ENCODE measurements at places on chromosomes 1 and 21.

DNA sequence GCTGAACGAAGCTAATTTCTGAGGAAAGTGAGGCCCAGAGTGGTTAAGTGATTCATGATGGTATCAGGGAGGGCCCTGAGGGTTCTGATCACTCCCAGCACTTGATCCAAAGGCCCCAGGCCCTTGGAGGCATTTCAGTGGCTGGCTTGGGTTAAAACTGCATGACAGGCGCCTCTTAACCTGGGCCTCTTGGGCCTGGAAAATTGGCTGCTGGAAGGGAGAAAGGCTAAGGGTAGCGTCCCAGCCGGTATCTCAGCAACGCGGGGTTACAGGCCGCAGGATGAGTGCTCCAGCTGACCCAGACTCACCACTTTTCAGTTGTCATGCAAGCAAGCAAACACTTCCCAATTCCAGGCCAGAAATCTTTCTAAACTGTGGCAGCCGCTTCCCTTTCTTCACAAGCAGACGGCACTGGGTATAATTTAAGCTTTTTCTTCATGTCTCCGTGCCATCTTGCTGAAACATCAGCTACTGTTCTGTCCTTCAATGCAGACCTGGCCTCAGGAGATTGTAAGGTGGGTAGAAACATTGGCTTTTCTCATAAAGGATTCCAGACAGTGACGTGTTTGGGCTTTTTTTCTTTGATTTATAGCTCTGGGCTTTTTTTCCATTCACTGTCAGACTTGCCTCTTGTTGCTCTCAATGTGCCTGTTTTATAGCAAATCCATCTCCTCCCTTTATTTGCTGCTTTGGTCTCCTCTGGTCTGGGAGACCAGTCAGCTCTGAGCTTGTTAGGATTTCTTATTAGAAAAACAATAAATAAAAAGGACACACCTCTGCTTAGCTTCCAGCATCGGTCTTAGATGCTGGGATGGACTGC, 229.1 kb downstream of the KCNJ6 start:
- no peak for DNase-seq

GRCh38 chr1:19315378-19316198, 3.5 kb downstream of the SLC66A1 start:
- DNase-seq: no peak

DNA sequence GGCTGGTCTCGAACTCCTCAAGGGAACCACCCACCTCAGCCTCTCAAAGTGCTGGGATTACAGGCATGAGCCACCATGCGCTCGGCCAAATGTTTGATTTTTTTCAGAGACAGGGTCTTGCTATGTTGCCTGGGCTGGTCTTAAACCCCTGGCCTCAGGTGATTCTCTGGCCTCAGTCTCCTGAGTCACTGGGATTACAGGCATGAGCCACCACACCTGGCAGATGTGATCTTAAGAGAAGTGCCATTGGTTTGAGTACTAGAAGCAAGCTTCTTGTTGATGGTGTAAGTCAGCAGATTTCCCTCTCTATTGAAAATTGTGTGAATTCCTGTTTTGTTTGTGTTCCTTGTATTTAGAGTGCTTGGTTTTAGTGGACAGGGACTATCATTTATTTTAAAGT, 5.2 kb downstream of the CAP1 start:
- DNase-seq: no peak

GRCh38 chr1:147509786-147510395, 31.4 kb upstream of the BCL9 start:
- DNase-seq: no peak

- no peak for DNase-seq
Measured at GRCh38 chr1:3732434-3733093, 19.7 kb upstream of the CCDC27 start.

DNA sequence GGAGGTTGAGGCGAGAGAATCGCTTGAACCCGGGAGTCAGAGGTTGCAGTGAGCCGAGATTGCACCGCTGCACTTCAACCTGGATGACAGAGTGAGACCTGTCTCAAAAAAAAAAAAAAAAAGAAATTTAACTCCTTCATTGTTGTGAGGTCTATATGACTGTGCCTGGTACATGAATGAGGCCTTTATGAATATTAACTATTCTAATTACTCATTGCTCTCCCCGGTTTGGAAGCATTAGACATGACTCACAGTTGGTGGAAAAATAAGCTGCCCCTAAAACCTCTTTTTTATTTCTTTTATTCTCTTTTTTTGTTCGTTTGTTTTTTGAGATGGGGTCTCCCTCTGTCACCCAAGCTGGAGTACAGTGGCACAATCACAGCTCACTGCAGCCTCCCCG, 3.3 kb downstream of the NPPB start:
- no peak for DNase-seq

GRCh38 chr1:42825036-42825851, 8.0 kb upstream of the SVBP start:
- no peak for DNase-seq

- DNase-seq: no peak
Measured at GRCh38 chr1:227732586-227733308, 2.4 kb downstream of the JMJD4 start.

DNA sequence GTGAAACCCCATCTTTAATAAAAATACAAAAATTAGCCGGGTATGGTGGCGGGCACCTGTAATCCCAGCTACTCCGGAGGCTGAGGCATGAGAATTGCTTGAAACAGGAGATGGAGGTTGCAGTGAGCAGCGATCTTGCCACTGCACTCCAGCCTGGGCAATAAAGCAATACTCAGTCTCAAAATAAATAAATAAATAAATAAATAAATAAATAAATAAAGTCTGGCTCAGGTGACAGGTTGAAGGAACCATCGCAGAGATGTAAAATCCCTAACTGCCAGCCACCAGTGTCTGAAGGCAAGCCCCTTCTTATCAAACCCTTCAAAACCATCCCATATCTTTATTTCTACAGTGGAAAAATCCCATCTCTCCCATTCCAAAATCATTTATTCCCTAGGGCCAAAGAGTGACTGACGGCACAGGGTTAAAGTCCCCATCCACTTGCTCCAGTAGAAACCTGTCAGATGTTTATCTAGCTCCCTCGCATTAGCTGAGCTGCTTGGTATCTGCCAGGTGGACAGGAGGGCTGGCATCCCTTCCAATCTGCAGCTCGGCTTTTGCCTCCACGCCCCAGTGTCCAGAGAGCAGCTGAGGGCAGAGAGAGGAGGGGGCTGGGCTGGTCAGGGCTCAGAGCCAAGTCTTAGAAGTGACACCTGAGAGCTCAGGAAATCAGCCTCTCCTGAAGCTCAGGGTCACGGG, 5.0 kb downstream of the CSRP1 start:
- DNase-seq: no peak

DNA sequence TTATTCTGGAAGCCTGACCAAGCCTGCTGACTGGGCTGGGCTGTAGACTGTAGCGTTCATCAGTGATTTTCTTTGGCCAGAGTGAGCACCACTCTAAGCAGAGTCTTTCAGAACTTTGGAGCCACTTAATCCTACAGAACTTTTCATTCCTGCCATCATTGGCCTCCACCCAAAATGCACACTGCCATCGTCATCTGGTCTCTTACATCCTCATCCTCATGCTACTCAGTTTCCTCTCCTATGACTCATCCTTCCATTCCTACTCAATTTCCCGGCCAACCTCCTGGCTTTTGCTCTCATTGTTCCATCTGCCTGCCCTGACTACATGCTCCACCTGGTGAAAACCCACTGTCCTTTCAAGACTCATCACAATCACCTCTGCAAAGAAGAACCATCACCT, 233.8 kb upstream of the USP25 start:
- no peak for DNase-seq

GRCh38 chr1:184186167-184186566, 134.6 kb downstream of the TSEN15 start:
- DNase-seq: no peak

GRCh38 chr1:201084295-201084694, 27.9 kb downstream of the CACNA1S start:
- DNase-seq: no peak

DNA sequence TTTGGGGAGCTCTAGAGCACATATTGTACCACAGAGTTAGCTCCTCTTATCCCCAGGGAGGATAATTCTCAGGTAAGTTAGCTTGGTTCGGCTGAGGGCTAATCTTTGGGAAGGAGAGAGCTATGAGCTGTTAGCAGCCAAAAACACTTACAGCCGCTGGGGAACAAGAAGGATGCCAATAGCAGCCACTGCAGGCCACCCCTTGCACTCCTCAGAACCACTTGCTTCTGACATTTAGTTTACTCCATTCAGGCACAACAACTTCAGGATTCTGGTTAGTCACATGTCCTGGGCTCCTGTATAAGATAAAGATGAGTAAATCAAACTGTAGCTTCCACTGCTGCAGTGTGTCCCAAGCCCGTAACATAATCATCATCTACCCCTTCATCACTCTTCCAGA, 212.6 kb upstream of the ADGRL2 start:
- DNase-seq: no peak

DNA sequence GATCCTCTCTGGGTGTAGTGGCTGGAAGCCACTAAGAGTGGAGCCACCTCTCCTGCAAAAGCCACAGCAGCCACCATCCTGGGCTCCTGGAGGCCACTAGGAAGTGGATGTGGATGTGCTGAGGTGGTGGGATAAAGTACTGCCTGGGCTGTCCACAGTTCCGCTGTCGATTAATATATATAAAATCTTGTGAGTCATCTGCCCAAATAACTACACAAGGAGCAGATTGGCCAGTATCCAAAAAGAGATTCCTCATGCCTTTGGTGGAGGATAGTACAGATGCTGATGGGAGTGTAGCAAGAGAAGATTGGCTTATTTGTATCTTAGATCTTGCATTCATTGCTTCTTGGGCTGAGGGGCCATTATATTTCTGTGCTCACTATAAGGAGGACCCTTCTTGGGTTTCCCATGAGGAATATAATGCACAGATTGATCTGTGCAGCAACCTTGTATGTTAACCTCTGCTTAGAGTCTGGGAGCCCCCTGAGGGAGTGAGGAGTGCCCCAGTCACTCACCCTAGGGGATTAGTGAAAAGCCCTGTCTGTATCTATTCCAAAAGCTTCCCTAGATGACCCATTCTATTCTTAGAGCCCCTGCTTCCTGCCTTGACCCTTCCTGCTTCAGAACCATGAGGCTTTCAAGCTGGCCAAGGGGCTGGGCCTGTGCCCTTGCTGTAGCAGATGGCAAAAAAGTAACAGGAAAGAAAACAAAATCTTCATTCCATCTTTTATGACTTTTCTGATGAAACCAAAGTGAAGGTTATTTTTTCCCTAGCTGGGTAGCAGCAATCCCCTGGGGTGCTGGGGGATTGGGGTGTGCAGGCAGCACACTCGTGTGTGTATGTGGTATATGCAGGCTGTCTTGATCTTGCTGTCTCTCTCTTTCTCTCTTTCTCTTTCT, 31.7 kb downstream of the RCSD1 start:
- no peak for DNase-seq

- DNase-seq: no peak
Measured at GRCh38 chr1:39761557-39762260, 9.4 kb downstream of the OXCT2 start.

GRCh38 chr21:29072873-29073221, 601 bp downstream of the CCT8 start:
- DNase-seq: no peak

Measured in neuronal stem cell (in vitro differentiated cells).